Heart right ventricle (tissue), 16 donors: ENCODE measurements at places on chromosomes 7 and 10. TPM values are rescaled to one million over a fixed set of nuclear protein-coding genes. Genes with fewer than 3 reads are reported as not detected.

WDR37 gene
- 29.2 TPM for total RNA-seq

SEMA3E gene
- not detected for total RNA-seq

IQUB gene
- total RNA-seq, result 0.61 TPM

ZNF503 gene
- 4.9 TPM for total RNA-seq

MACC1 gene
- total RNA-seq, result 0.02 TPM

CYP3A4 gene
- total RNA-seq, result not detected

AKR1C8 gene
- not detected for total RNA-seq

LRRC72 gene
- total RNA-seq, result not detected

NUTM2B gene
- 0.37 TPM for total RNA-seq

ANKRD30A gene
- not detected for total RNA-seq

C10orf53 gene
- not detected for total RNA-seq

CABCOCO1 gene
- not detected for total RNA-seq

CRYGN gene
- total RNA-seq, result not detected

ITPRID1 gene
- total RNA-seq, result not detected

FANK1 gene
- 0.77 TPM for total RNA-seq

GPER1 gene
- total RNA-seq, result 3.9 TPM

SERPINE1 gene
- 3.5 TPM for total RNA-seq

PIK3CG gene
- 2.0 TPM for total RNA-seq

CCDC3 gene
- 7.3 TPM for total RNA-seq

LARP4B gene
- total RNA-seq, result 58.7 TPM

PTF1A gene
- not detected for total RNA-seq

ANLN gene
- total RNA-seq, result 2.0 TPM

RAB19 gene
- total RNA-seq, result not detected

ANK3 gene
- total RNA-seq, result 194 TPM

GIMAP6 gene
- total RNA-seq, result 26.3 TPM

GTF2IRD1 gene
- total RNA-seq, result 17.5 TPM

SLC16A12 gene
- total RNA-seq, result 2.7 TPM

TRIL gene
- 3.5 TPM for total RNA-seq

PLXNA4 gene
- total RNA-seq, result 15.0 TPM
